ENCODE measurements at places on chromosomes 16 and 17.

DNA sequence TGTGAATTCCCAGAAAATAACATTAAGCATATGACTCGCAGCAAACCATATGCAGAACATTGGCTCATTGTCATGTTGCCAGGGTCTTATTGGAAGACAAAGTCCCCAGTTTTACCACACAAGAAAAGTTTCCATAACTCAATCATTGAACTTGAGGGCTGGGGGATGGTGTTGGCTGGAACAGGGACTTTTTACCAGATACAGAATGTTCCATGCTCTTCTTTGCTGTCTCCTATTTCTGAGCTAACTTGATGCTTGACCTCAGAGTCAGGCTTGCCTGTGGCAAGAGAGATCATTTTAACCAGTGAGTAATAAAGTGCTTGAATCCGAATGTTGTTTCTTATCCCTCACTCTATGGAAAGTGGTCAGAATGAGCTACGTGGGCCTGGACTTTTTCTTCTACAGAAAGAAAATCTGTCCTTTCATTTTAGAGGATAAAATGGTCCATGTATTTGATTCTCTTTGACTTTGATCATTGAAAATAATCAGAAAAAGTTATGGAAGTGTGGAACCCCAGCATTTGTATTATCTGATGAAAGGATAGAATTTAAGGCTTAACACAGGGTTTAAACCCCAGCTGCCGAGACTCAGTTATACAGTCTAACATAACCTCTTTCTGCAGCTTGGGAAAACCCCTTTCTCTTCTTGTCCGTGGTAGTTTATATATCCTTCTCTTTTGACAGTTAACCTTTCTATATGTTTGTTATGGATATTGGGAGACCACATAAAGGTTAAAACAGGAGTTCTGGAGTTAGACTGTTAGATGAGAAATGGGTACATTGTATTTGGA is 67.0 kb downstream of the TUBD1 start:
- no peak for DNase-seq

DNA sequence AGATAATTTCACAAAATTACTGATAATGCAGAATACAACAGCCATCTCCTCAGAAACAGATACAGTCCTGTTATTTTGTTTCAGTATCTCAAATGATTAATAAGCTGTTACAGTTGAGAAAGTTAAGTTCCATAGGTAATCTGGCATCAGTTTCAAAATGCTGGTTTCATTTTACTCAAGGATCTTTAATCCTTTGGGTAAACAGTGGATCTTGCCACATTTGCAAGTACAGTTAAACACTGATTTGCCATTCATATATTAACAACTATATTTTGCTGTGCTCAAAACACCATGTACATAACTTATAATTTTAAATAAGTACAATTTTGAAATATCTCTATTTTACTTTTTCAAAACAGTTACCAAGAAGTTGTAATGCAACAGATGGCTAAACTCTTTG is 31.2 kb downstream of the RPGRIP1L start:
- DNase-seq = no peak

DNA sequence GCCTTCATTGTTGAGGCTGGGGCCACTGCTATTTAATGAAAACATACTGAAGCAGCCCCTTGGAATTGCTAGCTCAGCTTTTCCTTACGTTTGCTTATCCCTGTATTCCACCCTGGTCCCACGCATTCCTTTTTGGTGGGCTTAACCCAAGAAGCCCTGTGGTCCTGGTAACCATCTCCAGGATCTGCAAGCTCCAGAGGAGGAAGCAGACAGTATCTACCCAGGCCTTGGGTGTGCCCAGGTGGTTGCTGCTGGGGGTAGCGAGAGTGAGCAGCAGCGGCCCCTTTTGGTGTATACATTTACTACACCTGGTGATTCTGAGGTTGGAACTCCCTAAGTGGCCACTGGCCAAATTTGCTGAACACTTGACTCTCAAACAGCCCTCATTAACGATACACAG is 97.7 kb downstream of the CBLN1 start:
- no peak for DNase-seq

DNA sequence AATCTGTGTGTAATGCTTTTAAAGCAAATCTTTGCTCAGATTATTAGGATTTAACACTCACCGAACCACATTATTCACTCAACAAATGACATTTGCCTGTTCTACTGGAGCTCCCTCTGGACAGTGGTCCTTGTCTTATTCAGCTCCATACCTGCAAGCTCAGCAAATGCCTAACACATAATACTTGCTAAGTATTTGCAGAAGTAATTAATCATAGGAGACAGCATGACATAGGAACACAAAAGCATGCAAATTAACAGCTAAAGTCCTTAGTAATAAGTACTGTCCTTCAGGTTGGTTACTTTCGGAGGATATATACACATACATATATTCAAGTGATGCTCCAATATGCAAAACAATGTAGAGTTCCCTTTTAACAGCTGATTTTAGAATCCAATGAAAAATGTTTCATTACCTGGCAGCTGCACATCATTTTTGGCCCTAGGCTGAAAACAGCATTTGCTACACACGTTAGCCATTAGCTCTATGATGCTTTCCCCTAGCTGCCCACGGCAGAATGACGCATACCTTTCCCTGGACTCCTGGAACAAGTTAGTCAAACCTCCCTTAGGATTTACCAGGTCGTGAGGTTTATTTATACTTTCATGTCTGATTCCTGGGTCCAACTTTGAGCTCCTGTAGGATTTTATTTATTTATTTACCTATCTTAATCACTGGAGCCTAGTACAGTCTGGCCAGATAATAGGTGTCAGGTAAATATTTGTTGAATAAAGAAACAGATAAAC is 8.6 kb downstream of the BRD7 start:
- no peak for DNase-seq

GRCh38 chr16:89135971-89136765 is 35.4 kb upstream of the CDH15 start:
- no peak for DNase-seq

GRCh38 chr16:11407047-11407982 is 62.1 kb downstream of the RMI2 start:
- DNase-seq = peak; percentile 54

GRCh38 chr16:51146256-51146924 is 4.7 kb downstream of the SALL1 start:
- no peak for DNase-seq

GRCh38 chr16:27531186-27531585 is 18.5 kb downstream of the GTF3C1 start:
- no peak for DNase-seq

DNA sequence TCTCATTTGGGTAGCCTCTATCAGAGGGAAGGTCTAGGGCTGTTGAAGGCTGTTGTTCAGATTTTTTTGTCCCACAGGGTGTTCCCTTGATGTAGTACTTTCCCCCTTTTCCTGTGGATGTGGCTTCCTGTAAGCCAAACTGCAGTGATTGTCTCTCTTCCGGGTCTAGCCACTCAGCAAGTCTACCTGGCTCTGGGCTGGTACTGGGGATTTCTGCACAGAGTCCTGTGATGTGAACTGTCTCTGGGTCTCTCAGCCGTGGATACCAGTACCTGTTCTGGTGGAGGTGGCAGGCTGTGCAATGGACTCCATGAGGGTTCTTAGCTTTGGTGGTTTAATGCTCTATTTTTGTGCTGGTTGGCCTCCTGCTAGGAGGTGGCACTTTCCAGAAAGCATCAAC is 23.3 kb upstream of the CCR7 start:
- DNase-seq = no peak

- no peak for DNase-seq
These were observed 30.7 kb upstream of the ZNF423 start for GRCh38 chr16:49886554-49887094.

GRCh38 chr17:81253358-81254131 is 14.4 kb downstream of the NDUFAF8 start:
- peak; percentile 49 for DNase-seq

DNA sequence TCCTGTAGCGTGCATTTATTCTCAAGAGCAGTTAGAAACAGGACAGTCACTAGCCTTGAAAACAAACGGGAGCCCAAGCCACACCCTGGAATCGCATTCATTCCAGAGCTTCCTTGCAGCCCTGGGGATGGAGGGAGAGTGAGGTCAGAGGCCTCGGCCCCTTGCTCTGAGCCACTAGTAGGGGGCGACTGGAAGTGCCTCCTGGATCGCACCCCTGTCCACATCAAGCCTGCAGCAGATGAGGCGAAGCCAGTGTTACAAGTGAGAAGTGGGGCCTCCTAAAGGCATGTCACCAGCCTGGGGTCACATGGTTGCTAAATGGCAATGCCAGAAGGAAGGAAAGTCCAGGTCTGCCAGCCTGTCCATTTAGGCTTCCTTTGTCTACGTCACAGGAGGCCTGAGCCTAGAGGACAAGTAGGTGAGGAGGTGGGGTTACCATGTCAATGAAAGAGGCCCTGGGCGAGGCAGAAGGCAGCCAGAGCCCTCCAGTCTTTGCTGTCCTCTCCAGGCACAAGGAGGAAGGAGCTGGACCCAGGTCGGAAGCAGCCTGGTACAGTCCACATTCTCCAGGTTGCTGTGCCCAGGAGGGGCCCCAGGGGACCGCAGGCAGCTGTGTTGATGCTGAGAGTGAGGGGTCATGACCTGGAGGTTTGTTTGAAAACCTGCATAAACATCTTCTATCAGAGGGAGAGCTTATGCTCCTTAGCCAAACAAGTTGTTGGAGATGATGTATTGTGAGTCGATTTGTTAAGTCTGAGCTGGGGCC is 3.0 kb upstream of the RCVRN start:
- no peak for DNase-seq

GRCh38 chr16:30095166-30096078 is 591 bp downstream of the YPEL3 start:
- no peak for DNase-seq

DNA sequence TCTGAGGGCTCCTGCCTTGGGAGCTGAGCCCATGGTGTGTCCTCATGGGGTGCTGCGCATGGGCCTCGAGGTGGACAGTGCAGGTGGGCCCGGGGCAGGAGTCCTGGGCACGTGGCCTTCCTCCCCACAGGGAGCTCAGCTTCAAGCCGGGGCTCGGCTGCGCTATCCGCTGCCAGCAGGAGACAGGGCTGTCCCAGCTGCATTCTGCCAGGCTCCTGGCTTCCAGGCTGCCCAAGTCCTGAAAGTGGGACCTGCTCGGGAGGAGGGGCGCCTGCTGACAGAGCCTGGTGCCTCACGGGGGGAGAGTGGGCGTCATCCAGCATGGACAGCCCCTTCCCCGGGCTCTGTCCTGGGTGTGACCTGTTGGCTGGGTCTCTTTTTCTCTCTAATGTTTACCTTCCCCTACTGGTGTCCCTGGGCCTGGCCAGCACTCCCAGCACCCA is 7.1 kb downstream of the TRAF7 start:
- no peak for DNase-seq

DNA sequence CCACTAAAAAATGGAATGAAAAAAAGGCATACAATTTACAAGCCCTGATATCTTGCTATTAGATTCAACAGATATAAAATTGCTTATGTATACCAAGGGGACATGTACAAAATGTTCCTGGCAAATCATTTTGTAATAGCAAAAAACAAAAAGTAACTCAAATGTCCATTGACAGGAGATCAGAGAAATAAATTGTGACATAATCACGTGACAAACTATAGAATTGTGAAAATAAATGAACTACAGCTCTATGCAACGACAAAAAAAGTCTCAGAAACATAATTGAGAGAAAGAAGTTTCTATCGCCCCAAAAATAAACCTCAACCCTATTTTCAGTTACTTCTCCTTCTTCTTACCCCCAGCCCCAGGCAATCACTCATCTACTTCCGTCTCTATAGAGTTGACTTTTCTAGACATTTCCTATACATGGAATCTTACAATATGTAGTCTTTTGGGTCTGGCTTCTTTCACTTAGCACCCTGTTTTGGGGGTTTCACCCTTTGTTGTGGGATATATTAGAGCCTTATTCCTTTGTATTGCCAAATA is 12.1 kb upstream of the ACE start:
- DNase-seq = no peak

- no peak for DNase-seq
These were observed 20.2 kb downstream of the FOXF1 start for GRCh38 chr16:86530251-86531190.

- no peak for DNase-seq
These were observed 50.9 kb downstream of the SYNRG start for GRCh38 chr17:37558299-37558698.

GRCh38 chr16:67537636-67538591 is 9.3 kb downstream of the RIPOR1 start:
- peak; percentile 58 for DNase-seq

- DNase-seq = no peak
These were observed 10.7 kb downstream of the GFOD2 start for GRCh38 chr16:67708368-67708771.

DNA sequence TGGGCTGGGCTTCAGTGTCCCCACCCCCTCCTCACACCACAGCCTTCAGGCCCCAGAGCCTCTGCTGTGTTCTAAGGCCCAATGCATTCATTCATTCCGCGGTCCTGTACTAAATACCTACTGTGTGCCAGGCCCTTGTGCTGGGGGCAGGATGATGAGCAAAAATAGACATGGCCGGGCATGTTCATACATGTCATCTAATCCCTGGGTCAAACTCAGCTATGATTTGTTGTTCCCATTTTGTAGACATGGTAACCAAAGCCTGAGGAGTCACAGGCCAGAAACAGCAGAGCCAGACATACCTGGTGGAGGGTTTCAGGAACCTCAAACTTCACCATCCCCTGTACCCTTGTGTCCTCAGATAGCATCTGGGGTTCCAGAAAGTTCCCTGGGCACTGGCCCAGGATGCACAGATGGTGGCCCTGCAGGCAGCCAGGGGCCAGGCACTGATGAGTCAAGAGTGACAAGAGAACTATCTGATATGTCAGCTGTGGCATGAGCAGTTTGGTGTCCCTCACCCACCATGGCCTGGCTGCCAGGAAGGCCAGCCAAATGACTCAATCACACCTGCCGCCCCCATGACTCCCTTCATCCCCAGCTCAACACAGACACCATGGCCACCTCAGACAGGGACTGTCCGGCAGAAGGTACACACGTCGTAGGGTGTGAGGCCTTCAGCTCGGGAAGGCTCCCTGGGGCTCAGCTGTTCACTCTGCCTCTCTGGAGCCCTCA is 2.7 kb upstream of the RRAD start:
- DNase-seq = no peak

GRCh38 chr17:80724775-80725266 is 180.2 kb downstream of the RPTOR start:
- DNase-seq = no peak

DNA sequence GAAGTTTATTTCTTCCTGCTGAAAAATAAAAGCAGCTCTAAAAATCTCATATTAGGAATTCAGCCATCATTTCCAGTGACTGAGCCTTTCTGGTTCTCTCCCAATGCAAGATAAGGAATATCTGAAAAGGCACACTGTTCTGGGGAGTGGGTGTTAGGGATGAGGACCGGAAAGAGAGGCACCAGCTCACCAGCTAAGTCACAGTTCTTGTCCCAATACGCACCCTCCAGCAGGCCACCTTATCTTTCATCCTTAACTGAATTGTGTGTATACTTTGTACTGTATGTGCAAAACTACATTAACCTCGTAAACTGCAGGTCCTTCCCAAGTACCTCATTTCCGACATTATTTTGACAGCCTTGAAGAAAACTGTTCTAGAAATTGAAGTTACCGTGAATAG is 11.0 kb downstream of the AMFR start:
- DNase-seq = no peak

Measured in activated T-cell treated with anti-CD3 and anti-CD28 coated beads for 1 hour (primary cell).